Sciatic nerve (tissue), 2 donors: ENCODE measurements at places on chromosomes 13 and 19. TPM values are rescaled to one million over a fixed set of nuclear protein-coding genes. Genes with fewer than 3 reads are reported as not detected.

DNA sequence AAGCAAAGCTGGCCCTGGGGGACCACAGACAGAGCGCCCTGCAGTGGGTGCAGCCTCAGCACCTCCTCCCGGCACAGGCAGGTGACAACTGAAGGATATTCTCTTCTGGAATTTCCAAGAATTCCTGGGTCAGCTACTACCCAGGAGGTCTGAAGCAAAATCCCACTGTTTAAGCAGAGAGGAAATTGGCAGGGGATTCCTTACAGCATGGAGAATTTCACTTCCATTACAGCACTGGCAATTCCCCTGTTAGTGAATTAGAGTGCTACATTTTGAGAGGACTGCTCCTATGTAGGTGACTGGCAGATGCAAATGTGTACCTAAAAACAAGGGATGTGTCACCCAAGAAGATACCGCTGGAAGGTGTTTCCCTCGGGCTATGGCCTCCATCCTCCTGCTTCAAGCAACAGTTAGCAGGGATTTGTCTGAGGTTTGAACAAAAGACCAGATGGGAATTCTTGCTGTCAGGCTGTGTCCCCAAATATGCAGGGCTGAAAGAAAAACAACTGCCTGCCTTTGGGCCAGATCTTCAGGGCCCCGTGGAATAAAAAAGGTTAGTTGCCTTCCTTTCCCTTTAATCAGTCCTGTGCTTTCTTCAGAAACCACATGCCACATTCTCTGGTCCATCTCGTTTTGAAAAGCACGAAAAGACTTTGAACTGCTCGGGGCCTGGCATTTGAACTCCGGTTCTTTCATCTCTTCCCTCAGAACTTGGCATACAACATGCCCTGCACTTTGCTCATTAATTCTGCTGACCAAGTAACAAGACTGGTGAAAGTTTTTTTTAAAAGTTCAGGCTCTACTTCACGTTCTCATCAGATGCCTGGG, 296.4 kb downstream of the DNAJC15 start:
- no peak for DNase-seq

DNA sequence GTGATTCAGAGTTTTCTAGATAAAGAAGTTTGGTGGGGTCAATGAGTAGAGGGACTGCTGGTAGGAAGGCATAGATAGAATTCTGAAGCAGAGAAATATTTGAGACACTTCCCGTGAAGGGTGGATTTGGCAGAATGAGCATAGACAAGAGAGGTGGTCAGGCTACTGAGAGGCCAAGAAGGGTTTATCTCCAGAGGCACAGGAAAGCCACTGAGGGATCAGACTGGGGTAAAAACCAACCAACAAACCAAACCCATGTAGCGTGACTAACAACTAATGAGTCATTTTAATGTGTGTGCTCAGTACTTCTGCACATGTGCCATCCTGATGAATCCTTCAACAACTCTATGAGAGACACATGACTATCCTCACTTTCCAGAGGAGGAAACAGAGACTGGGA, 60.0 kb upstream of the SERP2 start:
- no peak for DNase-seq

GRCh38 chr13:105327581-105328126, 1207.8 kb downstream of the EFNB2 start:
- no peak for DNase-seq

DNA sequence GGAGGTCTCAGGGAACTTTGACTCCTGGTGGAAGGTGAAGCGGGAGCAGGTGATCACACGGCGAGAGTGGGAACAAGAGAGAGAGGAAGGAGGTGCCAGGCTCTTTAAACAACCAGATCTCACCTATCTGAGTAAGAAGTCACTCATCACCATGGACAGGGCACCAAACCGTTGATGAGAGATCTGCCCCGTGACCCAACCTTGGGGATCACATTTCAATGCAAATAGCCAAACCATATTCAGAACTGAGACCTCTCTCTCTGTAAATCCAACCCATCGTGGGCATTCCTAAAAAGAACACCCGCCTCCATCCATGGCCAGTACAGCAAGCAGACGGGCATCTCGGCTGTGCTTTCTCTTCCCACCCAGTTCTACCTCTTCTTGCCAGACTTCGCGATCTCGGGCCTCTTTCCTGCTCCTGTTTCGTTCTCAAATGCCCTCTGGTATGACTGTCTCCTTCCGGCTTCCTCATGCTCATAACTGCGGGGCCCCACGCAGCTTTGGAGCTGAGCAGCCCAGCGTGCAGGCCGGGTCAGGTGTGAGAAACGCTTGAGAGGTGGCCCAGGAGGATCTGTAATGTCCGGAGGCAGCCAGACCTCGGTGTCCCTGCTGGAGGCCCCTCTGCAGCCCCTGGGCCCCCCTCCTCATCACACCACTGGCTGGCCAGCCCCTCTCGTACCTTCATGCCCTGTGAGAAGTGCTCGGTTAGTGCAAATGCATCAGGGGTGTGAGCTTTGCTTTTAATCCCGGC, 97.0 kb upstream of the GPR183 start:
- no peak for DNase-seq

GRCh38 chr19:6811906-6812305, 39.4 kb downstream of the VAV1 start:
- DNase-seq = no peak

- DNase-seq = no peak
These were observed 86.7 kb downstream of the GNG7 start for GRCh38 chr19:2615782-2616181.

GRCh38 chr13:46550822-46551221, 2.1 kb upstream of the LRCH1 start:
- DNase-seq = no peak

GRCh38 chr13:100106005-100106404, 17.1 kb downstream of the PCCA start:
- no peak for DNase-seq

DNA sequence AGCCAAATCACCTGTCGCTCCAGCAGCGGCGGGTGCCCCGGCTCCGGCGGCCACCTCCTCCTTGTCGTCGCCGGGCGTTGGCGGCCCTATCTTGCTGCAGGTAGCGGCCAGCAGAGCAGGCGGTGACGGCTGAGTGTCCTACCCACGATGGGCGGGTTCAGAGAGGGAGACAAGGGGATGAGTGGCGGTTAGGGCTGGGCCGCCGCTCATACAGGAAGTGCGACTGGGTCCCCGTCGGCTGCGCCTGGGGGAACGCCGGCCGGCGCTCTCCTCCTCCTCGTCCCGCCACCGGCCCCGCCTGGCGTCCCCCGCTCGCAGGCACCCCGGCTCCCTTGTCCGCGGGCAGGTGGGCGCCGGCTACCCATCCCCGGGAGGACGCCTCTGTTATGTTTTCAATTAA, 1692.0 kb downstream of the SLITRK5 start:
- DNase-seq = no peak

DNA sequence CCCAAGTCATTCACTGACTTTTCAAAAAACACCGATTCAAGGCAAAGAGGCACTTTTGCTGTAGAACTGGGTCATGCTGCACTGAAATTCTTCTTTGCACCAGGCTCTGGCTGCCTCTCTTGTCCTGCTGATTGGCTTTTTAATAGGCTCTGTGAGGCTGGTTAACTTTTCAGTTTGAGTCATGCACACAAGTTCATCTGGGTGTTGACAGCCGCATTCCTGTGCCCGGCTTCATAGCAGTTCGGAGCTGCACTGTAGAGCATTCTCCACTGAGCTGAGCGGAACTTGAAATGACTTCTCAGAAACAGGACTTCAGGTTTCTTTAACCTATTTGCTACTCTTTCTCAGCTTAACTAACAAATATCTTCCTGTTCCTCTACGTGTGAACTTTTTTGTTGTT, 978.3 kb downstream of the UQCRFS1 start:
- DNase-seq = no peak

DNA sequence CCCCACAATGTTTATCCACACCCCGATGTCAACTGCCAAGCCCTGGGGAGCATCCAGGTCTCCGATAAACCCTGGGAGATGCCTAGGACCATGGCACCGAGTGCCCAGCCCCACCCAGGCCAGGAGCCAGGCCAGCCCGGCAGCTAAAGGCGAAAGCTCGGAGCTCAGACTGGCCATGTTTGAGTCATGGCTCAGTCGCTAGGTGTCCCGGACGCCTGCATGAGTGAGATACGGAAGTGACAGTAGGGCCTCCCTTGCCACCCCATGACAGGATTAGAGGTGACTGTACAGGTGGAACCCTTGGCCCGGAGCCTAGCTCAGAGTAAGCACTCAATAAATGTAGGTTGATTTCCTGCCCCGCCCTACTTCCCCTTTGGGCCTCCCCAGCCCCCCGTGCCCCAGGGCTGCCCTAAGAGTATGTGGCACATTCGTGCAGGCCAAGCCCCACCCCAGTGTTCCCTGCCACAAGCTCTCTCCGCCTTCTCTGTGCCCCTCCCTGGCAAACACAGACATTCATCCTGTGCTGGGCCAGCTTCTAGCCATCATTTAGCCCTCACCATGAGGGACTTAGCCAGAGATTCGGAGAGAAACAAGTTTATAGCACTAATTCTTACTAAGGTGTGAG, 5.8 kb upstream of the TPM4 start:
- DNase-seq = no peak

GRCh38 chr13:39967199-39967959, 311.9 kb downstream of the COG6 start:
- no peak for DNase-seq

DNA sequence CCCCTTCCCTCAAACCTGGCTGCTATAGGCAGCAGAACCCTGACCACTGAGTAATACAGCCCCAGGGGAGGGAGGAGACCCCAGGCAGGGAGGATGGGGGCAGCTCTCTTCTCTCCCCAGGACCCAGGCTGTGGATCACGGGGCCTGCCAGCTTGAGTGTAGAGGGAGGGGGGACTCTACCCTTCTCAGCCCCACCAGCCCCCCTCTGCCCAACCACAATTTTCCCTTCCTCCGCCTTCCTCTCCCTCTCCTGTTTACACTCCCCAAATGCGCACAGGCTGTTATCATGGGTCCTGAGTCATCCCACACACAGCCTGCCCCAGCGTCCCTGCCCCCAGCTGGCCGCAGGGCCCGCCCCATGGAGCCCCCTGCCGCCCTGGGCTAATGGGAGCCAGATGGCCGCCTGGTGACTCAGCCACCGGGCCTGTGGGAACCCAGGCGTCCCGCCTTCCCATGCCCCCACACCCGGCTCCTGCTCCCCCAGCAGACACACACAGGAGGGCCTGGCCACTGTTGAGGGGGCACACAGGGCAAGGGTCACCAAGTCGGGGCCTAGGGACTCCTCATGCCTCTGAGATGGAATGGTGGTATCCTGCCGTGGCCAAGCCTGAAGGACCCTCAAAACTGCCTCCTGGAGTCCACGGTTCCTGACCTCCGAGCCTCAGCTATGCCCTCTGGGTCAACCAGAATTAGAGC, 13.6 kb downstream of the CCDC97 start:
- peak; percentile 80 for DNase-seq

- DNase-seq = no peak
These were observed 1674.2 kb downstream of the PCDH9 start for GRCh38 chr13:65555962-65556361.

GRCh38 chr19:18306209-18306887, 16.5 kb downstream of the LSM4 start:
- DNase-seq = no peak

DNA sequence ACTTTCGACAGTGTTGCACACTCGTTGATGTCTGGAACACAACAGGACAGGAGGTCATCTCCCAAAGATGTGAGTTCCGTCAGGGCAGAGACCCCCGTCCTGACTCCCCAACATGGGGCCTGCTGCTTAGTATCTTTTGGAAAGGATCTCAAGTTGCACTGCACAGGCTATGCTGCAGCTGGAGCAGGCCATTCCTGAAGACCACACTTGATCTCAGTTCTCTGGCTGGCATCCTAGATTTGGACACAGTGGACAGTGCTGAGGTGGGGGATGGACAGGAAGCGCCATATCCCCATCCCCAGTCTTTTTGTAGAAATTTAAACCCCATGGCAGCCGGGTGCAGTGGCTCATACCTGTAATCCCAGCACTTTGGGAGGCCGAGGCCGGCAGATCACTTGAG, 5.9 kb downstream of the ADGRE2 start:
- no peak for DNase-seq

DNA sequence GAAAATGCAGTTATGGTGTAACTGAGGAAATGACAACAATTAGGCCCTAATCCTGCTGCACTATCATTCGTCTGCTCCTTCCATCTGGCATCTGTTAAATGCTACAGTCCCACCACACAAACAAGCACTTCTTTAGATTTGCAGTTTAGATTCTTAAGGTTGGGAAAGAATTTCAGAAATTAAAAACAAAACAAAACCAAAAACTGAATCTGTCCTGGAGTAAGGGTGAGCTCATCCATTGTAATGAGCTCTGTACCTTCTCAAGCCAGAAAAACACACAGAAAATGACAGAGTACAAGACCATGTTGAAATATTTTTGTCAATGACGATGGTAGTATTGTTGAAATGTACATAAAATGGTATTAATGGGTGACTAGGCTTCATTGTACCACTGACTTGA, 28.3 kb downstream of the SMAD9 start:
- no peak for DNase-seq

GRCh38 chr19:4310247-4311121, 6.1 kb downstream of the FSD1 start:
- no peak for DNase-seq

- DNase-seq = no peak
These were observed 642.1 kb upstream of the ARGLU1 start for GRCh38 chr13:107209824-107210722.

- no peak for DNase-seq
These were observed at the start of gene ICAM5 for GRCh38 chr19:10289836-10290356. Gene ICAM5 (plus strand): TSS chr19:10289952. CDS start chr19:10290044, 92 bp downstream.

DNA sequence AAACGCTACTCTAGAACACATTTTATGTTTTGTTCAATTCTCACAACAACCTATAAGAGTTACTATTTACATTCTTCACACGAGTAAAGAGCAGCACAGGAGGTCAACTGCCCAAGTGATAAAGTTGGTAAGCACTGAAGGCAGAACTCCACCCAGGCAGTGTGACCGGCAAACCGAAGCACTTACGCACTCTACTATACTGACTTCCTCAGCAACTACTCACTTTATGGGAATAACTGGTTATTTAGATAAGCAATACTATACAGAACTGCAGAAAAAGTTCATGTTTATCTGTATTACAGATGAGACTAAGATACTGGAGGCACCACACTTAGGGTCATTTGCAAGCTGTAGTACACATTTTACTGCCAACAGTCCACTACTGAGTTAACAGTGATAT, 28.8 kb downstream of the FOXO1 start:
- no peak for DNase-seq

- no peak for DNase-seq
These were observed 820.6 kb downstream of the DIAPH3 start for GRCh38 chr13:59343132-59343531.

- DNase-seq = peak; percentile 50
These were observed 10.8 kb downstream of the C2CD4C start for GRCh38 chr19:397941-398706.

The VSTM1 gene
- 0.76 TPM for total RNA-seq

The LPAR2 gene
- 11.0 TPM for total RNA-seq

The SRRM5 gene
- 0.58 TPM for total RNA-seq

The STARD13 gene
- total RNA-seq = 151 TPM

The RAB3D gene
- total RNA-seq = 25.1 TPM

The SULT2A1 gene
- not detected for total RNA-seq

The TMEM221 gene
- 0.36 TPM for total RNA-seq

The TMEM238 gene
- 2.9 TPM for total RNA-seq

The FUT3 gene
- not detected for total RNA-seq

The C19orf12 gene
- total RNA-seq = 30.9 TPM

The ICAM5 gene
- 1.6 TPM for total RNA-seq

The SPACA4 gene
- total RNA-seq = not detected

The NCLN gene
- 25.4 TPM for total RNA-seq

The SERP2 gene
- total RNA-seq = 9.6 TPM

The CYP4F12 gene
- 23.6 TPM for total RNA-seq

The SWSAP1 gene
- total RNA-seq = 1.3 TPM
